ENCODE measurements at places on chromosomes 16 and 17.

DNA sequence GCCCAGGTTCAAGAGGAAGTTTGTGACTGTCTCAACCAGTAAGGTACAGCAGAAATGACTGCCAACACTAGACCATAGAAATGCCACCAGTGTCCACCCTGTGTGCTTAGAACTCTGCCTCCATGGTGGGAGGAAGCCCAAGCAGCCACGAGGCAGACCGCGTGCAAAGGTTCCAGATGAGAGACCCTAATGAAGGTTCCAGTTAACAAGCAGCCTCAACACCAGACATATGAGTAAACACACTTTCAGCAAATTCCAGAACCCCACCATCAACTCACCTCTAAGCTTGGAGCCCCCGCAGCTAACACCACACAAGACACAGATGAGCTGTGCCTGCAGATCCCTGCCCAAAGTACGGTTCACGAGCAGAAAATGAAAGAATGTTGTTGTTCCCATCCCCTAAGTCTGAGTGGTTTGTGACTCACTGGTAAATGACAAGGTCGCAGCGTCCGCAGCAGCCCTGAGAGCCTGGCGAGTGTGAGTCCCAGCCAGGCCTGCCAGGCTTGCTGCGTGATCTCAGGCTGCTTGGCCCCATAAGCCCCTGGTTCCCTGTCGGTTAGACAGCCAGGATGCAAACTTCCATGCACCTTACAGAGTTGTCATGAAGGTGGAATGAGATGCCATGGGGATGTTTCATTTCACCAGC, 193.7 kb downstream of the C16orf95 start:
- DNase-seq, result no peak

GRCh38 chr17:83065660-83066542, 13.5 kb upstream of the METRNL start:
- DNase-seq, result no peak

DNA sequence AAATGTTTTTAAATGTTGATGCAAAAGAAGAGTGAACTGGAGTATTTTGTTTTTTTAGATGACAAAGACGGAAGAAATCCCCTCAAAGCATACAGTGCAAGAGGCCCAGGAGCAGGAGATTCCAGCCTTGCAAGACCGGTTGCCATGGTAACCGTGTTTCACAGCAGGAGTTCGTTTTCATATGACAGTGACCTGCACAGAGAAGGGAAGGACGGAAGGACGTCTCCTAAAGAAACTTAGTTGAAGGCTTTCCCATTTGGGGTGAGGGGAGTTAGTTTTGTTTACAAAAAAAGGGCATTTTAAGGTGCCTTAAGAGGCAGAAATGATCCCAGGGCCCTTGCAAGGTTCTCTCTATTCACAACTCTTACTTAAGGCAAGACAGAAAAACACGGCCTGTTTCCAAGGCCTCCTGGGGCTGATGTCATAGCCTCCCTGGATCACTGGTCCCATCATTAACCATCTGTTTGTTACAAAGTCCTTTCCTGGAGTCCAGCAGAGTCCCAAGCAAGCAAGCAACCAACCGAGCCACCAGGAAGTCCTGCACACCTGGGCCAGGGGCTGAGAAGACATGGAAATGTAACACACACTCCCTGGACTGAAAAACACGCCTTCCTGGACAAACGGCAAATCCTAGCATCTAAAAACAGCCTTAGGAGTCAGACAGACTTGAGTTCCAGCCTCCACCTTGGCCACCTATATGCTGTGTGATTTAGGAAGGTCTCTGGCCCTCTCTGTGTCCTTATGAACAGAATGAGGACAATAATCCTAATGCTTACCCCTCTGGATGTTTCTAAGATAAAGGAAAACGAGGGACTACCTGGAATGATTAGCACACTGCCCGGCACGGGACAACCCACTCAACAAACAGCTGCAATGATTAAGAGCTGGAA, 30.3 kb upstream of the RPH3AL start:
- no peak for DNase-seq

DNA sequence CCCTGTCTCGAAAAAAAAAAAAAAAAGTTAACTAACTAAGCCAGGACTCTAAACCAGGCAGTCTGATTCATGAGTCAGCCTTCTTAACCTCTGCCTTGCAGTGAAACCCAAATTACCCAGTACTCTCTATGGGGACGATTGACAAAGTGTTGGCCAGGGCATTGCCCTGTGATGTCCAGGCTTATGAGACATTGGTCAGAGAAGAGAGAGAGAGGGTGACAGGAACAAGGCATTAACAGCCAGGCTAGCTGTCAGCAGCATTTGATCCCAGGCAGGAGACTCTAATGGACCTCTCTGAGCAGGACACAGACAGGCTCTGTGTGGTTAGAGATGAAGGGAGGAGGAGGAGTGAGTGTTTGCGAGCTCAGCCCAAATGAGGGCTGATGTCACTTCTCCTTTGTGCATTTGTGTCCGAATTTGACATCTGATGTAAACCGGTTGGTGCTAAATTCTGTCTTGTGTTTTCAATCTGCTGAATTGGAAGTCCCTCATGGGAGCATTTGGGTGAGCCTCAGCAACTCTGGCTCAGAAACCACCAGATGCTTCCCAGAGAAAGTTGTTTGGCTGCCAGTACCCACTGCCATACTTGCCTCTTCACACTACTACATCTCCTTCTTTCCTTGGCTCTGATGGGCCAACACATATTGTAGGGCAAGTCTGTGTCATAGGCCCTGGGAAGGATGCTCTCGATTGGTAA, 4.3 kb upstream of the MYL4 start:
- DNase-seq, result peak; percentile 33

DNA sequence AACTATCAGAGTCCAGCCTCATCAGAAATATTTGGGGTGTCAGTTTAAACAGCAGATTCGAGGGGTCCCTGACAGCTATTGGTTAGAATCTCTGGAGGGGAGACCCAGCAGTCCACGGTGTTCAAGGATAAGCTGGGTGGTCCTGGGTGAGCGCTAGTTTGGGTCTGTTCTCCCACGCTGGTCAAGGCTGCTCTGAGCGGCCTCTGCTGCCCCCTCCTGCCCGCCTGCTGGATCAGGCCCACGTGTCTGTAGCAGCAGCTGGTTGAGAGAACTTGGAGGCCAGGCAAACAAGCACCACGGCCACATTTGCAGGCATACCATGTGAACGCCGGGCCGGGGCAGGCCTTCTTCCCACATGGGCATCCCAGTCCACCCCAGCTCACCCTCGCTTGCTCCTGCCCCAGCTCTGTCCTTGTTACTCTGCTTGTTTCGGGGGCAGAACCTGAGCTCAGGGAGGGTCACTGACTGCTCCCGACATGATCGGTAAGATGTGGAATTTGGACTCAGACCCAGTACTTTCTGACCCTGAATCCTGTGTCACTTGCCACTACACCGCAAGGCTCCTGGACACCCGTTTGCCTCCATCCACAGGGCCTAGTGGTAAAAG, 7.4 kb downstream of the FOXF1 start:
- peak; percentile 39 for DNase-seq

DNA sequence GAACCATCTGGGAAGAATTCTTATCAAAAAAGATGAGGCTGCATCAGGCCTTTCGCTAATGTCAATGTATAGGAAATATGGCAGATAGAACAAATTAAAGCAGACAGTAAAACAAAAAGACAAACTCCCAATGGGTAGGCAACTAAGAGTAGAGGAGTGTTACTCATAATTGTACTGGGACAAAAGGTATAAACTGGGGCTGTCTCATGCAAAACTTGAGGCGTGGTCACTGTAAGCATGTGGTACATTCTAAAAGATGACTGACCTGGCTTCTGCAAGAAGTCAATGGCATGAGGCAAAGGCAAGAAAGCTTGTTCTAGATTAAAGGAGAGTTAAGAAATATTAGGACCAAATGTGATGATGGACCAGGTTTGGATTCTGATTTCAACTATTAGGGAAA, 26.7 kb downstream of the SMIM36 start:
- no peak for DNase-seq

DNA sequence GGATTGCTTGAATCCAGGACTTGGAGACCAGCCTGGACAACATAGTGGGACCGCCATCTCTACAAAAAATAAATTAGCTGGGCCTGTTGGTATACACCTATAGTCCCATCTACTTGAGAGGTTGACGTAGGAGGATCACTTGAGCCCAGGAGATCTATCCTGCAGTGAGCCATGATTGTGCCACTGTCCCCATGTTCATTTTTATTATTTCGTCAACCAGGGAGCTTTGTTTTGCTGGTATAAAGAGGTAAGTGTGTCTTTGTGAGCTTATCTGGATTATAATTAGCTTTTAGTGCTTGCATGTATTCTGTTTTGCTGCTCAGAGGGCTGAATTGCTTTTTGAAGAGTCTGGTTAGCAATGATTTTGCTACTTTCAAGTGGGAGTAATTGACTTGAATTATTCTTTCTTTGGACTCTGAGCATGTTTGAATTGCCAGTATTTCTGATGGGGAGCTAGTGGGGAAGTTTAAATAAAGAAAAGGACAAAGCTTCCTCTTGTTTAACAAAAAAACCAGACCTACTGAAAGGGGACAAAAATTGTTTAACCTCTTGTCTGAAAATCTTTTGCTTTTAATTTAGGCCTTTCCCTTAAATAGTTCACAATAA, 31.6 kb upstream of the BCAS3 start:
- no peak for DNase-seq

DNA sequence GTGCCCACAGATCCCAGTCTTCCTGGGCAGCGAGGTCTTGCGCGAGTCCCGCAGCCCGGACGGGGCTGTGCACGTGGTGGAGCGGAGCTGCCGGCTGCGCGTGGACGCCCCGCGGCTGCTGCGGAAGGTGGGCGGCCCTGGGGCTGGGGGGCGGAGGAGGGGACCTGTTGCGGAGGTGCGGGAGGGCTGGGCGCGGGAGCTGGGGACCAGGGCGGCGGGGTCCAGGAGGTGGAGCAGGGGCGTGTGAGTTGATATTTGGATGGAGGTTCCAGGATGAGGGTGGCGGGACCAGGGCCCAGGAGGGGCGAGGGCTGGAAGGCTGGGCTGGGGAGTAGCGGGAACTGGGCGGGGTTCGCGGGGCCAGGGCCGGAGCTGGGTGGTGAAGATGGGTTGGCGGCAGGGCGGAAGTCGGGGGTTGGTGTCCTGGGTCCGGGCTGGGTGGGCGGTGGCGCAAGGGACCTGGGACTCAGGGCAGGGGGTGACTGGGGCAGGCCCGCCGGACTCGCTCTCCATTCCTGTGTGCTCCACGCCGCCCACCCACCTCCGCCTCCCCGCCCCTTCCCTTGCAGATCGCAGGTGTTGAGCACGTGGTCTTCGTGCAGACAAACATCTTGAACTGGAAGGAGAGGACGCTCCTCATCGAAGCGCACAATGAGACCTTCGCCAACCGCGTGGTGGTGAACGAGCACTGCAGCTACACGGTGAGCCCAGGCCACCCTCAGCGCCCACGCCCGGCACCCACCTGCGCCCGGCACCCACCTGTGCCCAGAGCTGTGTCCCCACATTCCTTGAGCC, 29.6 kb downstream of the SEC14L5 start:
- DNase-seq, result no peak

GRCh38 chr17:77495575-77495974, 354.8 kb downstream of the SEC14L1 start:
- no peak for DNase-seq

GRCh38 chr17:21539146-21539545, 153.2 kb upstream of the KCNJ18 start:
- no peak for DNase-seq

DNA sequence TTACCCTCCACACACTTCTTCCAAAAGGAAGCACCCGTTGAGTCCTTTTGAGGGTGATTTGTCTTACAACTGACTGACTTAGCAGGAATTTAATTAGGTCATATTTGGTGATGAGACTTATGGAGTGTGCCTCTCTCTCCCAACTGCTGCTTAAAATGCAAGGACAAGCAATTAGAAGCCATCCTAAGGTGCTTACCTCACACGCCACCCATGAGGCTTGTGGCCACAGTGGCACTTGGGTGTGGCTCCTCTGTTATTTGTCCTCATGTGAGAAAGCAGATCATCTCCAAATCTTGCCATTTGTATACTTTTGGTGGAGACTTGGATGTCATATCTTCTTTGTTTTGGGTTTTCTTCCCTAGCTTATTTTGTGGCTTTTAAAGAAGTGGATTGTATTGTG, 61.6 kb downstream of the WNT3 start:
- no peak for DNase-seq

GRCh38 chr17:57889892-57890856, 40.3 kb upstream of the MRPS23 start:
- DNase-seq, result no peak

- DNase-seq, result no peak
Observed at GRCh38 chr17:55811536-55811935, 60.7 kb downstream of the PCTP start.

DNA sequence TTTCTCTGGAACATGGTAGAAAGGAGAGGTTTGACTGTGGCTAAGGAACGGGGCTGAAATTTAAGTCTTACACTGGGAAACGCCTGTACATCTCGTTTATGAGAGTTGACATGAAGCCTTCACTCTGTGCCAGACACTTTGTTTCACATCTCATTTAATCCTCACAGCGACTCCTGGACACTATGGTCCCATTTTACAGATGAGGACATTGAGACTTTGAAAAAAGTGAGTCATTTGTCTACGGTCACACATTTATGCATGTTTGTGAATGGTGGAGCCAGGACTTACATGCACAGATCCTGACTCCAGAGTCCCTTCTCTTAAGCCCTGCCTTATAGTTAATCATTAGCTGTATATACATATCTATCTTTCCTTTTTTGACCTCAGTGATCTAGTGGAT, 318.4 kb upstream of the EEF2KMT start:
- DNase-seq, result no peak

- DNase-seq, result no peak
Observed at GRCh38 chr17:11331547-11332513, 90.8 kb downstream of the SHISA6 start.

DNA sequence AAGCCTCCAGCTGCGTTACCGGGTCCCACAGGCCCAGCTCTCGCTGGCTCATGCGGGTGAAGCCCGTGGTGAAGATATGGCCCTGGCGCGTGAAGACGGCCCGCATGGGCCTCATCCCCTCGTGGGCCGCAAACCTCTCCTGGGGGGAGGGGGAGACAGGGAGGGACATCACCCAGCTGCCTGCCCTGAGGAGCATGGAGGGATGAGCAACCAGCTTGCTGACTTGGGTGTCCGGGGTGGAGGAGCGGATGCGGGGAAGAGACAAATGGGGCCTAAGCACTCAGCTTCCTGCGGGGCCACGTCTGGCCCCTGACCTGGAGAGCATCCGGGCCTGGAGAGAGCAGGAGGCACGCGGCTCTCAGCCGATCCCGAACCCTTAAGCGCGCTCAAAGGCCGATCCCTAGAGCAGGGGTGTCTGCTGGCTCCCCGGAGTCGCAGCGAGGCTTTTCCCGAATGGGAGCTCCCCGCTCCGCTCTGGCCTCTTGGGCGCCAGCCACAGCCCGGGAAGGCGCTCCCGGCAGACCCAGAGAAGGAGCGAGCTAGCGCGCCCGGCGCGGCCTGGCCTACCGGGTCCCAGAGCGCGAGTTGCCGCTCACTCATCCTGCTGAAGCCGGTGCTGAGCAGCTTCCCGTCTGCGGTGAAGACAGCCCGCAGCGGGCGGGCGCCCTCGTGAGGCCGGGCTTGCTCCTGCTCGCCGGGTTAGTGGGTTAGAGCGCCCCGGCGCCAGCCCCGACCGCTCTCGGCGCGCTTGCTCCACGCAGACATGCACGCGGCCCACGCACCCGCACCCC, 5.0 kb downstream of the CORO6 start:
- DNase-seq, result peak; percentile 61

- no peak for DNase-seq
Observed at GRCh38 chr17:78272914-78273258, 41.5 kb downstream of the TMEM235 start.
